ENCODE measurements at places on chromosomes 12 and 14.

DNA sequence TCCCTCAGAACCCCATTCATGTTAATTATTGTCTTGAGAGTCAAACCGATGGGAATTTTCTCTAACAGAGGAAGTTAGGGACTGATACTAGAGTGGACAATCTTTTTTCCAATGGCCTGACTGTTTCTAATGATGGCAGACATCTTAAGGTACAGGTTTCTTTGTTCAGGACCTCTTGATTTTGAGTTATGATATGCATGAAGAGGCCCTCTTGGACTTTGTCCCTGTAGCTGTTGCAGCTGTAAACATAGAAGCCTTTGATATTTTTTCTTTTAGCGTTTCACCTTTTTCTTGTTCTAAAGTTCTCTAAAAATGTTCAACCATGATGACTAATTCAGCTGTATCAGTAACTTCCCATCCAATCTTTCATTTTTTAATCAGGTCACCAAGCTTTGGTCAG is 53.0 kb downstream of the LGR5 start:
- DNase-seq = no peak

DNA sequence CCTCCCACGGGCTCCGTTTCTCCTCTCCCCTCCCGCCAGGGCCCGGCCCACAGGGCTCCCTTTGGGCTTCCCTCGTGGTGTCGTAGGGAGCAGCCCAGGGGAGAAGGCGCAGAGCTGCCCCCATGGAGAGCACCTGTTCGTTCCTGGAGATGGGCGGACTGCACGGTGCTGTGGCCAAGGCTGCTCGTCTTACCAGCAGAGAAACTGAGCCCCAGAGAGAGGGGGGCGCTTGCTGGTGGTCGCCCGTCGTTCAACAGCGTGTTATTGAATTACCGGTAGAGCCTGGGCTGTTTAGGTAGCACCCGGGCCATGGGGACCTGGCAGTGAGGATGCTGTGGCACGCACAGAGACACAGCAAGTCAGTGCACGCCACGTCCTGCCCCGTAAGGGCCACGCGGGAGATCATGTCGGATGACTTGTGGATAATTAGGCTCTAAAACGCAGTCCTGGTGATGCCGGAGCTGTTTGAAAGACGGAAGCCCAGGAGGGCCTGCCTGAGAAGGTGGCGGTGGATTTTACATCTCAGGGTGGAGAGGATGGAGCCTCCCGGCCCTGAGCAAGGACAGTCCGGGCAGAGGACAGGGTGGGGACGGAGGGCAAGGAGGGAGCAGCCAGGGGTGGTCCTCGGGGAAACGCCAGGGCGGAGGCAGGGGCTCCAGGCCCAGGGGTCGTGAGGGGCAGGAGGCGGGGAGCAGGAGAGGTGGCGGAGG is 134.4 kb downstream of the ADGRD1 start:
- no peak for DNase-seq

- peak; percentile 34 for DNase-seq
These were observed 91.9 kb downstream of the TMEM30B start for GRCh38 chr14:61188978-61189808.

DNA sequence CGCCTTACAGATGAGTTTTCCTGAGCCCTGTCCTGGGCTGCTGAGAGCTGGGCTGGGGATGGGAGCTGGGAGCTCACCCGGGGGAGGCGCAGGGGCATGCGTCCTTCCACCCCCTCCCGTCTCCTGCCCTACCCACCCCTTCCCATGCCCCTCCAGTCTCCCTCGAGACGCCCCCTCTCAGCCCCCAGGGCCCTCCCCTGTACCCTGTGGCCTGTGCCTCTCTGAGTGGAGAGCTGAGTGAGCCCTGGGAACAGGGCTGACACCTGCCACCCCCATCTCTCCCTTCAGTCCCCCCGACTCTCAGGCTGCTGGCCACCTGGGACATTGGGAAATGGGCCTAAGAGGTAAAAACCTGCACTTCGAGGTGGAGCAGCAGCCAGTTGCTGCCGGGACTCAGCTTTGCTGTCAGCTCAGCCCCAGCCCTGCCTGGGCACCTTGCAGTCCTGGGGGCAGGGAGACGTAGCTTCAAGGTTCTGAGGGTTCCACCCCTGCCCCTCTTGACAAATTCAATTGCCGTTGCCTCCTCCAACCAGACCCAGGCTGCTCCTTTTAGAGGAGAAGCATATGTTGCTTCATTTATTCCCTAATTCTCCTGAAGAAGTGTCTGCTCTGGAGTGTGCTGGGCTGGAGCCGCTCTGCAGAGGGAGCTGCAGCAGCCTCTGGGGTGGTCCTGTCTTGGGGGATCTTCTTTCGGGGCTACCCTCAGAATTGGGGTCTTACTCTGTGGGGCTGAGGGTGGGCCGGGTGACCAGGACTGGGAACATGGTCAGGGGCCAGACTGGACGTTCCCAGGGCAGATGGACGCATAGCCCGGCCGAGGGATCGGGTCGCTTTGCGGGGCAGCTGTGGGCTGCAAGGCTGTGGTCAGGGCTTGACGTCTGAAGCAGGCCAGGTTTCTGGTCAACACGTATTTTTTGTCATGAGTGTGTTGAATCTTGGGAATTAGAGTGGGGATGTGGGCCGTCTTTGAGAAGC is 141.4 kb downstream of the ADGRD1 start:
- no peak for DNase-seq

GRCh38 chr12:71896205-71896882 is 42.3 kb upstream of the TPH2 start:
- DNase-seq = no peak
